K562 (cell line): ENCODE measurements at places on chromosomes 3 and 15. TPM values are rescaled to one million over a fixed set of nuclear protein-coding genes. Genes with fewer than 3 reads are reported as not detected.

TUSC7 gene
- not detected in 2 replicates for total RNA-seq

CHRNA7 gene
- not detected in 2 replicates for total RNA-seq

GRCh38 chr15:78681281-78682003 is 40.4 kb upstream of the CHRNB4 start:
- H3K27me3 ChIP-seq = peaks cover 19% of the 10 kb centered on the region; the same call in 2 of the 3 replicates
- no peak for DNase-seq
- no peak overlapping the region for H3K4me3 ChIP-seq
- no peaks in the 10 kb centered on the region for H3K4me1 ChIP-seq
- H3K36me3 ChIP-seq = no peaks in the 10 kb centered on the region
- no peak overlapping the region for H3K27ac ChIP-seq

GRCh38 chr15:77013776-77014131 is 18.8 kb downstream of the PSTPIP1 start:
- DNase-seq = no peak
- peaks cover 23% of the 10 kb centered on the region for H3K27me3 ChIP-seq
- H3K27ac ChIP-seq = no peak overlapping the region
- no peaks in the 10 kb centered on the region for H3K4me1 ChIP-seq
- H3K4me3 ChIP-seq = no peak overlapping the region
- H3K36me3 ChIP-seq = no peaks in the 10 kb centered on the region

IL17RB gene
- 1.2 and 1.5 TPM in 2 replicates for total RNA-seq

DNA sequence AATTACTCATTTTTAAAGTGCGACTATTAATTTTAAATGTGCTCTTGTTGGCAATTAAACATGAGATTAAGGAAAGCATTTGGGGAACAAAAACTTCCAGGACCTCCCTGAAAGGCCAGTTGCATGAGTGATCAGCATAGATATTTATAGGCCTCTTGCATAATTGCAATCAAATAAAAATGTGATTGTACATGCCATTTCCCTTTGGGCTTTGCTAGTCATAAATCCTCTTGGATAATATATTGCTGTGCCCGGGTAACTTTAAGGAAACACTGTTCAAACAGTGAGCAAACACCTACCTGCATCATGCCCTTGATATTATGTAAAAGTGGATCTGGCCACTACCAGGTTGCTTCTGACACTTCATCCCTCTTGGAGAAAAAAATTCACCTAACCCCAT is 239.1 kb downstream of the MCTP2 start:
- H3K36me3 ChIP-seq = no peaks in the 10 kb centered on the region
- no peak for DNase-seq
- H3K27ac ChIP-seq = no peak overlapping the region

DNA sequence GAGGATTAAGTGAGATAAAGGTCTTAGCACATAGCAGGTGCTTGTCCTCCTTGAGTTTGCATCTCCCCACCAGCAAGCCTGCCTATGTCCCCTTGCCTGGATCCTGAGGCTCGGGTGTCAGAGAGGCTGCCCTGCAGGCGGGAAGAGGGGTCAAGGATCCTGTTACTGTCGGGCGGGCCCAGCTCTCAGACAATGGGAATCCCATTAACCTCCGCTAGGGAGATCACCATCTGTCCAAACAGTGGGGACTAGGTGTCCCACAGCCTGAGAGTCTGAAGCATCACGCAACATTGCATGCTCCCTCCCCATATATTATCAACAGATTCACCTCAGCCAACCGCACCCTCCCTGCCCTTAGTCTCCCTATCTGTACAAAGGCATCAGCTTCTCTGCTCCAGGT is 151.4 kb downstream of the FBLN2 start:
- H3K4me1 ChIP-seq = no peaks in the 10 kb centered on the region
- H3K4me3 ChIP-seq = no peak overlapping the region
- peak; percentile 14 for DNase-seq
- H3K27ac ChIP-seq = no peak overlapping the region

SPTSSB gene
- total RNA-seq = 0.07 and 0.42 TPM in 2 replicates

GRCh38 chr3:112857526-112857925 is 10.9 kb upstream of the CD200R1L start:
- no peak for DNase-seq
- H3K36me3 ChIP-seq = no peaks in the 10 kb centered on the region
- no peak overlapping the region for H3K4me3 ChIP-seq
- H3K27ac ChIP-seq = no peak overlapping the region
- no peaks in the 10 kb centered on the region for H3K27me3 ChIP-seq

DNA sequence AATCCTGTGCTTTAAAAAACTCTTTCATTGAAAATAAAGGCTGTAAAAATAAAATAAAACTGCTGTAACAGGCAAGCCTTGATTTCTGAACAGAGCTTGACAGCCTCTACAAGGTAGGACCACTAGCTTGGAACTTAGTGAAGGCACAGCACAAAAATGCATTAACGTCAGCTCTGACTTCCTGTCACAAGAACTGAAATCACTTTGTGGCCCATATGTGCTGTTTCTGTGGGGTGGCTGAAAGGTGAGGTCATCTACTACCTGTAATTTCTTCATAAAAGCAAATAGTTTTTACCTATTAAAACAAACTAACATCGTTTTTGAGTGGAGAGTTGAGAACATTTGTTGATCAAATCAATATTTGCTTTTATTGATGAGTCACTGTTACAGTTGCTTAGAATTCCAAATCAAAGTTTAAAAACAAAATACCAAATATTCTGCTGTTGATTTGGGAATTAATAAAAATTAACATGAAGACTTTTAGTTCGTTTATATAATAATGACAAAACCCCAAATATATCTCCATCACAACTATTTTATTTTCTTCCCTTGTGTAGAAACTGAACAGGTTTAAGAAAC is 1034.1 kb downstream of the MCTP2 start:
- peaks cover 2% of the 10 kb centered on the region; the same call in 1 of the 3 replicates for H3K27me3 ChIP-seq
- no peak overlapping the region for H3K27ac ChIP-seq
- DNase-seq = no peak

GRCh38 chr3:127908951-127909350 is 6.1 kb upstream of the KBTBD12 start:
- H3K27me3 ChIP-seq = no peaks in the 10 kb centered on the region
- H3K27ac ChIP-seq = no peak overlapping the region
- H3K36me3 ChIP-seq = no peaks in the 10 kb centered on the region
- H3K4me1 ChIP-seq = no peaks in the 10 kb centered on the region
- no peak for DNase-seq

GABRA5 gene
- total RNA-seq = not detected in 2 replicates

VPS33B gene
- total RNA-seq = 19.6 and 19.9 TPM in 2 replicates

- H3K4me3 ChIP-seq = no peak overlapping the region
- peaks cover 63% of the 10 kb centered on the region for H3K27me3 ChIP-seq
- no peak for DNase-seq
- H3K4me1 ChIP-seq = peaks cover 6% of the 10 kb centered on the region; the same call in 1 of the 3 replicates
- no peaks in the 10 kb centered on the region for H3K36me3 ChIP-seq
- no peak overlapping the region for H3K27ac ChIP-seq
Observed at GRCh38 chr3:25578059-25578458, 86.6 kb downstream of the TOP2B start.

EHHADH gene
- total RNA-seq = 5.5 and 6.1 TPM in 2 replicates

- no peaks in the 10 kb centered on the region for H3K4me1 ChIP-seq
- no peaks in the 10 kb centered on the region for H3K36me3 ChIP-seq
- no peaks in the 10 kb centered on the region for H3K27me3 ChIP-seq
- no peak overlapping the region for H3K27ac ChIP-seq
Observed at GRCh38 chr15:94487635-94488034, 256.3 kb downstream of the MCTP2 start.

DNA sequence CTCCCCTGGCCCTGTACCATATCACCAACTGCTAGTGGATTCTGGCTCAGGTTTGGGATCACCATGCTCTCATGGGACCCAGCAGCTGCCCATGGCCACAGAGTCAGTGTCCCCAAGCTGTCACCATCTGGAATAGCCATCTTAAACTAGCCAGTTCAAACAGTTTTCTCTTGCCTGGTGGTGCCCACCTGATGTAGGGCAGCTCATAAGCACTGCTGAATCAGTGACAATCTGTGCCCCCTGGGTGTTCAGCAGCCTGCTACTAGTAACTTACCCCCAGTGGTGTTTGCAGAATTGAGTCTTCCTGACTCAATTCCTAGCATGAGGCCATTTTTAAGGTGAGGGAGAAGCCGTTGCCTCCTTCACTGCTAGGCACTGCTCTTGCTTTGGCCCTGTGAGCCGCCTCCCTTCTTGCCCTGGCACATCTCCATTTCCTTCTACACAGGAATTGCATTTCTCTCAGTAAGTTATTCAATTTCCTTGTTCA is 7.9 kb downstream of the RPSA start:
- H3K27me3 ChIP-seq = no peaks in the 10 kb centered on the region
- peaks cover 8% of the 10 kb centered on the region; the same call in 2 of the 3 replicates for H3K4me1 ChIP-seq
- DNase-seq = peak; percentile 38
- H3K27ac ChIP-seq = peak overlapping the region; percentile 45; the same call in 1 of the 3 replicates
- peaks cover 48% of the 10 kb centered on the region for H3K36me3 ChIP-seq
- no peak overlapping the region for H3K4me3 ChIP-seq

DNA sequence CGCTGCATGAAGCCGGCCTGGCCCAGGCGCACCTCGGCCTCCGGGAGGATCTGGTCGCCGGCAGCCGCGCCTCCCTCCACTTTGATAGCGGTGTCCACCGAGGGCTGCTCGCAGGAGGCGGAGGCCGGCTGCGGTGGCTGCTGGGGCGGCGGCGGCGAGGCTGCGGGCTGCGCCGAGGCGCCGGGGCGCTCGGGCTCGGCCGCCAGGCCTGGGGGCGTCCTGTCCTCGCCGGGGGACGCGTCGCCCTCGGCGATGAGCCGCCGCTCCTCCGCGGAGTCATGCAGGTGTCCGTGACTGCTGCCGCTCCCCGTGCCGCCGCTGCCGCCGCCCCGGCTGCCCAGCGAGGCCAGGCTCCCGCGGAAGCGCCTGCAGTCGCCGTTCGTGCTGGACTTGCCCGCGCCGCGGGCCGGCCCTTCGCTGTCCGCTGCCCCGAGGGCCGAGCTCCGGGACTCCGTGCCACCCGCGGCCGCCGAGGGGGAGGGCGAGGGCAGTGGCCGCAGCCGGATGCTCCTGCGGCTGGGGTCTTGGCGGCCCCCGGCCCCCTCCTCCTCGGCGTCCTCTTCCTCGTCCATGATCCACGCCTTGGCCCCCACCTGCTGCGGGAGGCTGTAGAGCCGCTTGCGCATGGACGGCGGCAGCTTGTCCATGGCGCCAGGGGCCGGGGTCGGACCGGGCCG is 996 bp downstream of the HCN4 start:
- H3K4me3 ChIP-seq = no peak overlapping the region
- peaks cover 7% of the 10 kb centered on the region; the same call in 1 of the 3 replicates for H3K27me3 ChIP-seq
- H3K36me3 ChIP-seq = no peaks in the 10 kb centered on the region
- no peak overlapping the region for H3K27ac ChIP-seq

IL17RC gene
- 11.4 and 12.3 TPM in 2 replicates for total RNA-seq

- H3K4me1 ChIP-seq = no peaks in the 10 kb centered on the region
- H3K27ac ChIP-seq = no peak overlapping the region
- DNase-seq = no peak
- H3K27me3 ChIP-seq = no peaks in the 10 kb centered on the region
Observed at GRCh38 chr15:94610069-94610468, 378.7 kb downstream of the MCTP2 start.

DNA sequence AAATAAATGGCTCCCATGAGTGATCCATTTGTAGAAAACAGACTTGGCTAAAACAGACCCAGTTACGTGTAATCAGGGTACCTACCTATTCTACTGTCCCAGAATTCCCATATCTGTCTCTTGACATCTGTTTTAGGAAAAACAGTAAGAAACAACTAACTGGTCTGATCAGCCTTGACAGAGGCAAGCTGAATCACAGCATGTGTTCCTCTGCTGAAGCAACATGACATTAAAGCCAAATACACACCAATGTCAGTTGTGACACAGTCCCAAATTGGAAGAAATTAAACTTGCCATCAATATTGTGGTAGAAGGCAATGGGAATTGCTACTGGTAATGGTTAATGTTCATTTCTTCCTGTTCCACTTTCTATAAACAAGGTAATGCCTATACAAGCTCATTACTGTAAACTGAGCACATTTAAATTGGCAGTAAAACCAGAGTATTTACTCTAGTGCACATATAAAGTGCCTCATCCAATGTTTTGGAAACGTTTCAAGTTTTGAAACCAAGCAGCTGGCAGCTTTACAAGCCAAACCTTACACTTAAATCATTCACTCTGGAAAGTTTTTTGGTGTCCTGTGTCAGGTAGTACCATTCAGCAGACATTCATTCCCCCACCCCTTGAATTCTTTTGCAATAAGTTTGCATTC is 27.0 kb downstream of the ALDH1A2 start:
- H3K27ac ChIP-seq = peak overlapping the region; percentile 41; the same call in 2 of the 3 replicates
- H3K27me3 ChIP-seq = no peaks in the 10 kb centered on the region
- peaks cover 28% of the 10 kb centered on the region; the same call in 2 of the 3 replicates for H3K36me3 ChIP-seq
- DNase-seq = no peak
- H3K4me3 ChIP-seq = no peak overlapping the region

SLC28A1 gene
- total RNA-seq = not detected in 2 replicates

NAA50 gene
- 144 and 147 TPM in 2 replicates for total RNA-seq

GRCh38 chr3:127097481-127097880 is 95.5 kb upstream of the PRR23E start:
- no peak overlapping the region for H3K27ac ChIP-seq
- no peaks in the 10 kb centered on the region for H3K4me1 ChIP-seq
- no peak for DNase-seq
- H3K27me3 ChIP-seq = peaks cover 54% of the 10 kb centered on the region
- no peaks in the 10 kb centered on the region for H3K36me3 ChIP-seq
- H3K4me3 ChIP-seq = no peak overlapping the region

DNA sequence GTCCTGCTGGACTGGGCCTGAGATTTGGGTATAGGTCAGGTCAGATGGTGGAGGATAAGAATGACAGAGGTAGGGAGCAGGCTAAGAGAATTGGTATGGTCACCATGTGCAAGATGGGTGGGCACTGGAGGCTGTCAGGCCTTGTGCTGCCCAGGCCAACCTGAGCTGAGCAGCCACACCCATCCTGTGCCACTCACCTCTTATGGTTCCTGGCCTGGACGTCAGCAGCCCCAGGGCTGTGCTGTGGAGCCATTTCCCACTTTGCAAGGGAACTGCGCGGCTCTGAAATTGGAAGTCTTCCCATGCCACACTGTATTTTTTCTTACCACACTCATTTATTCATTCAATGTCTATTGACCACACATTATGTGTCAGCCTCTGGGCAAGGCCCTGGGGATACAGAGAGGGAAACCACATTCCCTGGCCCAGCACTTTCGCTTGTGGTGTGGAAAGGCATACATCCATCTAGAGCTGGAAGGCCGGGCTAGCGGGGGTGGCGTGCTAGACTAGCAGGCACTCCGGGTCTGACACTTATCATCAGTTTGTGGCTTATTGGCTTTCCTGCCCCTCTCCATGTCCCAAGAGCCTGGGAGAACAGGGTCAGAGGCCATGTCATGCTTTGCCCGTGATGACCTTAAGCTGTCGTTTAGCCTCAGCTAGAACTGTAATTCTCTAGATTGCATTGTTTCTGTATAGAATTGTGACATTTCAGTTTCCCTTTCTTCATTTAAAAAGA is 51.1 kb upstream of the POLG start:
- no peak overlapping the region for H3K4me3 ChIP-seq
- no peak for DNase-seq
- H3K27me3 ChIP-seq = peaks cover 51% of the 10 kb centered on the region
- H3K4me1 ChIP-seq = 0 out of 2 replicates have a peak, but pooled peaks cover 3% of the 10 kb centered on the region

BRK1 gene
- total RNA-seq = 139 and 140 TPM in 2 replicates
